ENCODE measurements at places on chromosomes 6 and 20.

DNA sequence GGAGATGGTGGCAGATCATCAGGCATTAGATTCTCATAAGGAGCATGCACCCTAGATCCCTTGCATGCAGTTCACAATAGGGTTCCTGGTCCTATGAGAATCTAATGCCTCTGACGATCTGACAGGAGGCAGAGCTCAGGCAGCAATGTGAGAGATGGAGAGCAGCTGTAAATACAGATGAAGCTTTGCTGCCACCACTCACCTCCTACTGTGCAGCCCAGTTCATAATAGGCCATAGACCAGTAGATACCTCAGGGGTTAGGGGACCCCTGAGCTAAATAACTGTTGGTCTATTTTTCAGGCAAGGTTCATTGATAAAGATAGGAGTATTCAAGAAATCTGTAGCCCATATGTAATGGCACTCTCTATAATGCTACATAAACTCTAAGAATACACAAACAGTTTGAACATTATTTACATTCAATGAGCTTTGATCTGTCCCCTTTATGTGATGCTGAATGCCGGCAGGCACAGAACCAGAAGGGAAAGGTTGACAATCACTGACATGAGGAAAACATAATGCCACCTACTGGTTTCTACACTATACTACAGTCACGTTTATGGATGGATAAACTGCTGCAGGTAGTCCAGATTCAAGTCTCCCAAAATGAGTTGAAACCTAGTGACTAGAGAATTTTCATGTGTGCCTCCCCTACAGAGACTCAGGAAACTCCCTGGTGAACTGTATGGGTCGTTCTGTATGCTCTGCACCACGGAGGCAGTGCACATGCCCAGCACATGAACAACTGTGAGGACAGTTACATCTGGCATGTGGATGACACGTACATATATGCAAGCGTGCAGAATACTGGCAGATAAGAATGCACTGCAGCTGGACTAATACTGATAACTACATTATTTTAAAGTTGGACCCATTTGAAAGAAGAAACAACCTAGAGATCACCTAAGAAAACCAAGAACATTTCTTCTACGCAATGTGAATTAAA is 72.0 kb downstream of the DST start:
- peak; percentile 39 for DNase-seq

GRCh38 chr20:50017576-50018248 is 34.9 kb downstream of the SNAI1 start:
- no peak for DNase-seq

DNA sequence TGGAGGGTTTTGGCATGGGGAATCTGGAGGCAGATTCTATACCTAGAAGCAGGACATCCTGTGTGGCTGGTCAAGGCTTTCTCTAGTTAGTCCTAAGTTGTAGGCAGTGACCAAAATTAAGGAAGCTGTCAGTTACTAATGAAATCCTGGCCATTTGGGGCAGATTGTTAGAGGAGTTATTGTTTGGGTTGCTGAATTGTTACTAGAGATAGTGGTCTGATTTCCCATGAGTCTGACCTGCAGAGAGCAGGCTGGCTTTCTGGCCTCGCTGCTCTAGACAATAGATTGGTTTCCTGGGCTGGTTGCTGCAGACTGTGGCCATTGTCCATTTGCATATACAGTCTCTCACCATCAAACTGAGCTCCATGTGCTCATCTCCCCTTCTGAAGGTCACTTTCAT is 205.0 kb upstream of the SASH1 start:
- no peak for DNase-seq

DNA sequence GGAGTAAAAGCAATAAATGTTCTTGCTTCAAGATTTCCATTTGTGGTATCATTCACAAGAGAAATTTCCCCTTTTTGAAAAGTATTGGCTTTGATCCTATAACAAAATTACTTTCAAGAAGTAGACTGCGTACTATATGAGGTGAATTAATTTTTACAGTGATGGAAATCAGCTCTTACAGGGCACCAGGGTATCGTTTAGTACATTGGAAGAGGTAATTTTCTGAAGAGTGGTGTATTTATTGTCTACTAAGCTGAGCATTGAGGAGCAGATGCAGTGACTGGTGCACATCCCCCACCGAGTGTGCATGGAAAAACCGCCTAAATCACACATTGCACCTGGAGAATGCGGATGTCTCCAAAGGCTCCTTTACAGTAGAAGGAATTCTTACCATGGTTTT is 209.5 kb downstream of the SAMD5 start:
- DNase-seq: no peak

DNA sequence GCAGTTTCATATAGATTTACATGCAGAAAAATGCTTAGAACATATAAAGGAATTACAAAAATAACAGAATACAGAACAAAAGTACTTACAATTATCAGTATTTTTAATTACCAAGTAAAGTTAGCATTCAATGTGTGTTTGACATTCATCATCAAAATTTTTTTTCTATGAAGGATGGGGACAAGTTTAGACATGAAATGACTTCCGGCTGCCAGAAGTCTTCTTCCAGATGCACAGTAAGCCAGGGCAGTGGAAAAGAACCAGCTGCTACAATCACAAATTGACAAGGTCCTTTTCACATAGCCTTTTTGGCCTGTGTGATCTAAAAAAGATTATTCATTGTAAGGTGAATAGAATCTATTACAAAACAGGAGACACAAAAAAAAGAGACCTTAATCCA is 73.8 kb downstream of the HUS1B start:
- DNase-seq: no peak

DNA sequence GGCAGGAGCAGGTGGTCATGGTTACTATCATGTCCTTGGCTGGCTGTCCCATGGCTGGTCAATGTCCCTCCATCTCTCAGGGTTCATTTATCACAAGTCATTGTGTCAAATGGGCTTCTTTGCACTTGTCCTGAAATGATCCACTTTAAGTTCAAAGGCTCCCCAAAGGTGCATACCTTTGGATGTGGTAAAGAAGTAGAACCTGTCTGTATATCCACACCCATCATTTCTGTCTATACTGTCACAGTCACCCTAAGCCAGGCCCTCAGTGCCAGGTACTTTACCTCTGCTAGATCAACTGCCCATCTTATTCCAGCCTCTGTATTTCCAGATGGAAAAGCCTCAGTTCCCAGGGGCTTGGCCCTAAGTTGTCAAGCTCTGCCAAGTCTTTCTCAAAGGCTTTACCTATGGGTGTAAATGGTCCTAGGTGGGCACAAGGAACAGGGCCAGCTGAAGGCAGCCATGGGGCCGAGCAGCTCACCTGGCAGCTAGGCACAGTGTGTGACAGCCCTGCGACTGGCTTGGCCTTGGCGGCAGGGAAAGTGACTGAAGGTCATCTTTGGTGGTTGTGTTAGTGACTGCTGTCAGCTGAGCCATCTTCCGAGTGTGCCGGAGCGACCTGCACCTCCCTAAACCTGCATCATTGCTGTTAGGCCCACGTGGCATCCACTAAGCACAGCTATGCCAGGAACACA is 198.4 kb downstream of the SYNDIG1 start:
- no peak for DNase-seq

DNA sequence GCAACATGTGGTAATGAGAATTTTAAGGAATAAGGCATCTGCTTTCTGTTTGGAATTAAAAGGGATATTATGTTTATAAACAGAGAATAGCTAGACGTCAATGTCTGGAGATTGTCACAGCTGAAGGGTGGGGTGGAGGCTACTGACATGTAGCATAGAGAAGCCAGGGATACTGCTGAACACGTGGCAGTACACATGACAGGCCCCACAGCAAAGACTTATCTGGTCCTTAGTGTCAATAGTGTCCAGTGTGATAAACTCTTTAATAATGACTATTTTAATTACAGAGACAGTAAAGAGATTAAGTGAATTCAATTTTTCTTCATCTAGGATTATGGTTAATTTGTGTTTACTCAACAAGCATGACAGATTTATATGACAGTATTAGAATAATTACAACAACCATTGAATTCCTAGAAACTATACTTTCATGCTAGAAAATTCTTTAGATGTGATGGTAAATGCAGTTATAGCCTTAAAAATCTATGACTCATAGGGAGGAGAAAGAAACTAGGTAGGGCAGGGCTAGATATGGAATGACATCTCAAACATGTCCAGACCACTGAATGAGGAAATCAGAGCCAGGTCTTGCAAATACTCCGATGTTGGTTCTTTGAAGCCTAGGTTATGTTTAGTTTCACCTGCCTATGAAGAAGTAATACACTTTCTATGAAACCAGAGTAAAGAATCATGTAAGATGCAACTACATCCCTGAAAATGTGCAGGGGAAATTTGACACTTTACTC is 399.5 kb downstream of the PHF3 start:
- peak; percentile 62 for DNase-seq

DNA sequence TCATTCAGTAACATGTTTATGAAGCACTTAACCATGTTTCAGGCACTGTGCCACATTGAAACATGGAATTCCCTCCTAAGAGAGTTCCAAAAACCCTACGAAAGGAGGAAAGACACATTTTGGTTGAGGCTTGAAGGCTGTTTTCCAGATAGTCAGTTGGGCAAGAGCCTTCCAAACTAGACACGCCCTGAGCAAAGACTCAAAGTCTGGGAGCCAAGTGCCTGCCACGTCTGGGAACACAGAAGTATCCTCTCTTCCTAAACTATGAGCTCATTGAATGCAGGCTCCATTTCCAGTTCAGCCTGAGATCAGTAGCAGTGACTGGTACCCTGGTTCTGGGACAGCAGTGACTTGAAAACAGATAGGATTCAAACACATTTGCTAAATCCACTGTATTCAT is 74.5 kb upstream of the FAM8A1 start:
- no peak for DNase-seq

DNA sequence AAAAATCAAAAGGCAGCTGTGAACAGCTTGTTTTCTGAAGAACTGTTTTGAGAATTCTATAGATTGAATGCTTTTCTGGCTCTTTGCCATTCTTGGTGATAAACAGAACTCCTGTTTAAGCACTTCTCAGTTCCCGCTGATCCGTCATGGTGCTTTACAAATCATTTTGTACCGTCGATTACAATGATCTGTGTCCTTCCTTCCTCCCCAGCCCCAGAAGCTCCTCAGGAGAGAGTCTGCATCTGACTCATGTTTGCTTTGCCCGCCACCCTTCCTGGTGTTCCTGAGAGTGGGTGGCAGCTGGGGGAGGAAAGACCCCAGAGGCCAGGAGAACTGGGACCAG is 538.6 kb upstream of the MARCKS start:
- peak; percentile 4 for DNase-seq

DNA sequence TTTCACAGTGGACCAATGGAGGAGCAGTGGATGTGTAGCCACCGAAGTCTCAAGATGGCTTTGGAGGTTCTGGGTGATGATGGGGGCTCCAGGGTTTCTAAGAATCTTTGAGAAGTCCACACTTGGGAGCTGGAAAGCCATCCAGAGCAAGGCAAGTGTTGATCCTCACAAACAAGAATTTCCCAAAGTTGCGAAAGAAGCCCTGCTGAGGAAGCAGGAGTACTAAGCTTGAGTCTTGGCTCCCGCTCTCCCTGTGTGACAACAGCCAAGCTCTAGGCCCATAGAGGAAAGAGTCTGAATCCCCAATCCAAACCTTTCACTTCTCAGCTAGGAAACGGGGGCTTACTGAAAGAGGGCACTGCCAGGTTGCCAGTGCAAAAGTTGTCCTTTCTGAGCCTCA is 106.0 kb downstream of the EDN3 start:
- no peak for DNase-seq

DNA sequence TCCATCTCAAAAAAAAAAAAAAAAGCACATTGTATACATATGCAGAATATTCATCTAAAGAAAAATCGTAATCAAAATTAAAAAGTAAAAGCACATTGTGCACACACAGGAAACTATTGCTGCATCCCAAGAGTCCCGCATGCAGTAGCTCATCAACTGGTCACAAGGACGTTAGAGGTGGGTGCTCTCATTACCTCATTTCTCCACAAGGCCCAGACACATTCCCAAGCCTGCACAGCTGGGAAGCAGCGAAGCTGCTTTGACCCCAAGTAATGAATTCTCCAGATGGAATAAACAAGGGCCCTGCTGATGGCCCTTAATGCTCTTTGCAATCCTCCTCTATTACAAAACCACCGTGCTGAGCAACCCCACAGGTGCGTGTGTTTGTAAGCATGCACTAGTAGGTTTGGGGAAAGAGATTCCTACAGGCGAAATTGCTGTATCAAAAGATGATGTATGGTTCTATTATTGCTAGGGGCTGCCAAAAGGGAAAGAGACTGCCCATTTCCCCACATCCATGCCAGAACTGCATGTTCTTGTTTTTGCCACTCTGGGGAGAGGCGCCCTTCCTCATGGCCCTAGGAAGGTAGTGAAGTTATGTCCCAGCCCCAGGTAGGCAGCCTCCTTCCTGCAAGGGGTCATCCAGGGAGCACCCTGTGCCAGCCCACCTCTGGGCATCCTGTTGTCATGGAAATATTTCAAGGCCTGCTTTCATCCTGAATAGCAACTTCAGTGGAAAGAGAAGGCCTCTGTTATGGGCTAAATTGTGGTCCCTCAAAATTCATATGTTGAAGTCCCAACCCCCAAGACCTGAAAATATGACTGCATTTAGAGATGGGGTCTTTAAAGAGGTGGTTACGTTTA is 34.6 kb upstream of the PTGIS start:
- peak; percentile 41 for DNase-seq
